Hepatocyte (in vitro differentiated cells): ENCODE measurements at places on chromosomes 3 and 15.
A peak's percentile ranks its signal among the peaks of the same experiment; 100 is the strongest.

GRCh38 chr3:188701485-188701969, 470.2 kb upstream of the TPRG1 start:
- H3K36me3 ChIP-seq: no peaks in the 10 kb centered on the region
- H3K4me3 ChIP-seq: no peak overlapping the region
- no peaks in the 10 kb centered on the region for H3K4me1 ChIP-seq
- DNase-seq: no peak
- no peak overlapping the region for H3K27ac ChIP-seq
- no peaks in the 10 kb centered on the region for H3K27me3 ChIP-seq

DNA sequence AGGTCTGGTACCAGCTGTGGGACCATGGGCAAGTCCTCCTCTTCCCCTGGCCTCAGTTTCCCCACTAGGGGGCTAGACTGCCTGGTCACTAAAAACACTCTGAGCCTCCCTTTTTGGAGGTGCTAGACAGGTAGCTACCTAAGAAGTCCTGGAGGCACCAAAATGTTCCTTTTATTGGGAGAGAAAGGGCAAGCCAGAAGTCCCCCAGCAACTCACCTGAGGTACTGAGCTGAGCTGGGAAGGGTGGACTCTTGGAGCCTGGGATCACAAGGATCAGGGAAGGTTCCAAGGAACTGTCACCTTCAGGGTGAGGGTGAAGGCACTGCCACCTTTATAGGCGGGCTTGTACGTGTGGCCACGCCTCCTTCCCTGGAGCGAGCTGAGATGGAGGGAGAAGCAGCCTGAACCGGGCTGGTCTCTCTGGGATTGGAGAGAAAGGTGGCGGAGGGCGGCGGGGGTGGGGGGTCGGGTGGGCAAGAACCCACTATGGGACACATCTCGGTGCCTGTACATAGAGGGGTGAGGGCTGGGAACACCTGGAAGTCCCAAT, at the start of gene CYP1A1:
TSS of gene CYP1A1 (minus strand) at position 304 of the 550 bp plus-strand sequence. CDS start 2,431 bp downstream, outside the sequence.
- DNase-seq: peak; percentile 73
- H3K4me1 ChIP-seq: peaks cover 7% of the 10 kb centered on the region
- peaks cover 8% of the 10 kb centered on the region for H3K27me3 ChIP-seq
- H3K4me3 ChIP-seq: peak within 1 kb of the TSS; percentile 48

- H3K4me3 ChIP-seq: no peak overlapping the region
- H3K36me3 ChIP-seq: no peaks in the 10 kb centered on the region
- DNase-seq: no peak
These were observed 643.8 kb downstream of the SQOR start for GRCh38 chr15:46278486-46279090.

- no peaks in the 10 kb centered on the region for H3K36me3 ChIP-seq
- DNase-seq: no peak
- H3K27me3 ChIP-seq: no peaks in the 10 kb centered on the region
- H3K4me1 ChIP-seq: no peaks in the 10 kb centered on the region
- no peak overlapping the region for H3K27ac ChIP-seq
- no peak overlapping the region for H3K4me3 ChIP-seq
These were observed 26.7 kb upstream of the DRD3 start for GRCh38 chr3:114205541-114205940.

DNA sequence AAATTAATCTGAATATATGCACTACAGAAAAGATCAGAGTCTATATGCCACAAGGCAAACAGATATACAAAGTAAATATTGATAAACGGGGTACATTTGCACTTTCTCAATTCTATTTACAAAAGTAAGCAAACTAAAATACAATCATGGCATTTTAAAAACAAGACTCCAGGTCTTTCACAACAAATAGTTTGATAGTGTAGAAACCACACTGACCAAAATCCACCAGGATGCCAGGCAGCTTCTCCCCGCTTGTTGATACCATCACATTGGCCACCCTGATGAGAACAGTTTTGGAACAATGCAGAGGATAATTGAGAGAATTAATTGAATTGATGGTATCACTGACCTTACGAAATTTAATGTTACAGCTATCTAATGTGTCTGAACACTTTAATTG, 190.6 kb upstream of the TMCO5A start:
- H3K27ac ChIP-seq: no peak overlapping the region
- no peaks in the 10 kb centered on the region for H3K36me3 ChIP-seq
- no peak for DNase-seq
- H3K4me3 ChIP-seq: no peak overlapping the region

DNA sequence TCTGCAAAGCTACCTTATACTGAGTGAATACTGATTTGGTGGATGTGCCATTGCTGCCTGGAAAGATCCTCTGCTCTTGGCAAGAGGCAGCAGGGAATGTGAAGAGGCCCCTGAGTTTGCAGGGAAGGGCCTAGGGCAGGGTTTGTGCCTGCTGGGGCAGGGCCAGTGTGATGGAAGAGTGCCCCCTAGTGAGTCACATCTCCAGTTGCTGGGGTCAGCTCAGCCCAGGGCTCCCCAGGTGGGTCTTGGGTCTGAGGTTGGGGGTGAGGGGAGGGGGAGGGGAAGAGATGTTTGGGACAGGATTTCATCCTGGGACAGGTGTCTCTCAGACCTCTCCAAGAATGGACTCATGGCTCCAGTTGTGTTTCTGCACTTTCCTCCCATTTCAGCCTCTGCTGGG, 4.1 kb upstream of the AMOTL2 start:
- no peak overlapping the region for H3K27ac ChIP-seq
- peaks cover 10% of the 10 kb centered on the region for H3K4me1 ChIP-seq
- no peaks in the 10 kb centered on the region for H3K27me3 ChIP-seq
- DNase-seq: peak; percentile 64
- no peak overlapping the region for H3K4me3 ChIP-seq
